ENCODE measurements at places on chromosomes 5 and 9. TPM values are rescaled to one million over a fixed set of nuclear protein-coding genes. Genes with fewer than 3 reads are reported as not detected.

GRCh38 chr5:94793113-94793815 lies 174.8 kb downstream of the SLF1 start:
- peak overlapping the region; percentile 61 for H3K4me3 ChIP-seq
- peaks cover 10% of the 10 kb centered on the region for H3K36me3 ChIP-seq
- H3K27ac ChIP-seq = peak overlapping the region; percentile 93

The C5orf52 gene
- total RNA-seq = not detected

GRCh38 chr5:97400537-97400936 lies 217.5 kb upstream of the RIOK2 start:
- no peaks in the 10 kb centered on the region for H3K36me3 ChIP-seq
- H3K27me3 ChIP-seq = no peaks in the 10 kb centered on the region
- DNase-seq = no peak
- no peak overlapping the region for H3K4me3 ChIP-seq

- H3K4me1 ChIP-seq = peaks cover 15% of the 10 kb centered on the region
- no peak for DNase-seq
- H3K36me3 ChIP-seq = no peaks in the 10 kb centered on the region
- peak overlapping the region; percentile 61 for H3K4me3 ChIP-seq
Observed at GRCh38 chr9:128203707-128204551, 750 bp downstream of the DNM1 start.

- DNase-seq = no peak
- H3K27ac ChIP-seq = peak overlapping the region; percentile 6
- H3K27me3 ChIP-seq = peaks cover 8% of the 10 kb centered on the region
- no peak overlapping the region for H3K4me3 ChIP-seq
- peaks cover 9% of the 10 kb centered on the region for H3K4me1 ChIP-seq
Observed at GRCh38 chr9:99491408-99492158, 269.5 kb downstream of the SEC61B start.

The CATSPER3 gene
- total RNA-seq = 0.34 TPM

DNA sequence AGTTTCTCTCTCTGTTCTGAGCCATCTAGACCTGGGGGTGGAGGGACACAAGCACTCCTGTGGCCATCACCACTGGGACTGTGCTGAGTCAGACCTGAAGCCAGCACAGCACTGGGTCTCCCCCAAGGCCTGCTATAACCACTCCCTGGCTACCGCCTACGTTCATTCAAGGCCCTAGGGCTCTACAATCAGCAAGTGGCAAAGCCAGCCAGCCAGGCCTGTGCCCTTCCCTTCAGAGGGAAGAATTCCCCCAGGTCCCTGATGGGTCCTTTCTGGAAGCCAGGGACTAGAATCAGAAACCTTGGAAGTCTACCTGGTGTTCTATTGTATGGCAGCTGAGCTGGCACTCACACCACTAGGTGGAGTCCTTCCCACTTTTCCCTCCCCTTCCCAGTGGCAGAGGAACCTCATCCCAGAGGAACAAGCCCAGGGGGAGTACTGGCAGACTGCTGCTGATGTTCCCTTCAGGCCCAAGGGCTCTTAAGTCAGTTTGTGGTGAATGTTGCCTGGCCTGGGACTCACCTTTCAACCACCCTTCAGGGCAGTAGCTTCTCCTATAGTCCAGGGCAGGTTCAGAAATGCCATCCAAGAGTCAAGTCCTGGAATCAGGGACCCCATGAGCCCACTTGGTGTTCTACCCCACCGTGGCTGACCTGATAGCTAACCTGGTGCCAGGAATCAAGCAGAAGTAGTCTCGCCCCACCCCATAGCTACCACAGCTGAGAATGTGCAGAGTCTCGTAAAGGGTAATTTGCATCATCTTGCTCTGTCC lies 20.0 kb downstream of the JMY start:
- H3K27ac ChIP-seq = no peak overlapping the region
- no peaks in the 10 kb centered on the region for H3K27me3 ChIP-seq
- peaks cover 6% of the 10 kb centered on the region for H3K4me1 ChIP-seq
- no peaks in the 10 kb centered on the region for H3K36me3 ChIP-seq
- no peak overlapping the region for H3K4me3 ChIP-seq

The HABP4 gene
- 14.4 TPM for total RNA-seq

DNA sequence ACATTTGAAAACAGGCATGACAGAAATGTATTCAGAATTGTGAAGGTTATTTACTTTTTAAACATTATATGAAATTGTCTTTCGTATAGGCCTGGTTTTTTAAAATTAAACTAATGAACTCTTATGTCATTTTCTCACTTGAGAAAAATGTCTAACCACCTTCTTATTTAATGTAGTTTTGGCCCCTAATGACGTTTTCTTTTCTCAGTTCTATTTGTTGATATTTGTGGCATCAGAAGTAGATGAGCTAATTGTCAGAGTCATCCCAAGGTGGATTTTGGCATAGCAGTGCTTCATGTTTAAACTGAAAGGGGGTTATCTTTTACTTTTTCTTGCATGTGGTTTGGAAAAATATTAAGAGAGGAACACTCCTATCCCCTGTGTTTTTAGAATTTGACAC lies 28.2 kb downstream of the TGFBR1 start:
- no peak overlapping the region for H3K27ac ChIP-seq
- peaks cover 53% of the 10 kb centered on the region for H3K4me1 ChIP-seq
- no peaks in the 10 kb centered on the region for H3K27me3 ChIP-seq
- H3K4me3 ChIP-seq = no peak overlapping the region
- peaks cover 56% of the 10 kb centered on the region for H3K36me3 ChIP-seq

The LEAP2 gene
- 4.4 TPM for total RNA-seq

The IL3 gene
- total RNA-seq = 140 TPM

The PTPN3 gene
- 9.4 TPM for total RNA-seq

DNA sequence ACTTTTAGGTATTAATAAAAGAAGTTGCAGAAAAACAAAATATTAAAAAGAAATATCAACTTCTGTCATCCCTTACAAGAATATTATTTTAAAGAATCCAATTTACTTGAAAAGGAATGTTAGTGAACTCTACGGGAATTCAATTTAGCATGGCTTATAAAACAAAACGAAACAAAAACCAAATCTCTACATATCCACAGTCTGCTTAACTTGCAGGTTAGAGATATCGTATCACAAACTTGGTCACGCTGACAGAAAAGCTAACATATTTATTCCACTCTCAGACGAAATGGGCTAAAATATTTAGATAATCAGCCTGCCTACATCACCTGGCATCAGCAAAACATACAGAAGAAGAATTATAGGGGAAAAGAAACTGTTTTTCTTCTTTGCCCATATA lies 92.7 kb downstream of the MPDZ start:
- no peak for DNase-seq
- no peaks in the 10 kb centered on the region for H3K4me1 ChIP-seq
- H3K27ac ChIP-seq = no peak overlapping the region
- H3K4me3 ChIP-seq = no peak overlapping the region

DNA sequence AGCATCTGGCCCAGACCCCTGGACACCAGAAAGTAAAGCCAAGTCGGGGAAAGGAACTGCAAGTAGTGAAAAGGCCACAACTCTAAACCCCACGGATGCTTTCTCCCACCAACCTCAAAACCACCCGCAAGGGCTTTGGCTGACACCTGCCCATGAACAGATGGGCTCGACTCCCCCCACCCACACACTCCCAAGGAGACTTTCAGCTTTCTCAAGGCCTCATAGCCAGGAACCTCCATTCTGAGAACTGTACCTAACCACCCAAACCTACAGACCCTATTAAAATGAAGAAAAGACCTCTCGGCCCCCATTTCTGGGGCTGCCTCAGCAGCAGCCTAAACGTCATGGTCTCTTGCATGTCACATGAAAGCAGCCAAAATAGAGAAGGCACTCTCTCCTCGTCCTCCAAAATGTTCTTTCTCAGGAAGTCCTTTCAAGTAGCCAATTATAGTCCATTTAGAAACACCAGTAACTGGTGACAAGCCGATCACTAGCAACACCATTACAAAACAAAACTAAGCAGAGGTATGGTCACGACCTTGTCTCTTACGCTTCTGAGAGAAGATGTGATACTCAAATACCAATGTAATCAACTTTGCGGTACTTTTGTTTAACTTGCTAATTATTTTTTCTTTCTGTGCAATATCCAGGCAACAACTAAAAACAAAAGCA lies 2.9 kb downstream of the B4GALT1 start:
- DNase-seq = no peak
- peak overlapping the region; percentile 79 for H3K4me3 ChIP-seq
- H3K36me3 ChIP-seq = peaks cover 18% of the 10 kb centered on the region
- no peaks in the 10 kb centered on the region for H3K27me3 ChIP-seq

- no peak for DNase-seq
- H3K4me1 ChIP-seq = no peaks in the 10 kb centered on the region
- no peaks in the 10 kb centered on the region for H3K27me3 ChIP-seq
- H3K27ac ChIP-seq = no peak overlapping the region
- H3K4me3 ChIP-seq = no peak overlapping the region
Observed at GRCh38 chr9:25003686-25004085, 458.0 kb upstream of the IZUMO3 start.

DNA sequence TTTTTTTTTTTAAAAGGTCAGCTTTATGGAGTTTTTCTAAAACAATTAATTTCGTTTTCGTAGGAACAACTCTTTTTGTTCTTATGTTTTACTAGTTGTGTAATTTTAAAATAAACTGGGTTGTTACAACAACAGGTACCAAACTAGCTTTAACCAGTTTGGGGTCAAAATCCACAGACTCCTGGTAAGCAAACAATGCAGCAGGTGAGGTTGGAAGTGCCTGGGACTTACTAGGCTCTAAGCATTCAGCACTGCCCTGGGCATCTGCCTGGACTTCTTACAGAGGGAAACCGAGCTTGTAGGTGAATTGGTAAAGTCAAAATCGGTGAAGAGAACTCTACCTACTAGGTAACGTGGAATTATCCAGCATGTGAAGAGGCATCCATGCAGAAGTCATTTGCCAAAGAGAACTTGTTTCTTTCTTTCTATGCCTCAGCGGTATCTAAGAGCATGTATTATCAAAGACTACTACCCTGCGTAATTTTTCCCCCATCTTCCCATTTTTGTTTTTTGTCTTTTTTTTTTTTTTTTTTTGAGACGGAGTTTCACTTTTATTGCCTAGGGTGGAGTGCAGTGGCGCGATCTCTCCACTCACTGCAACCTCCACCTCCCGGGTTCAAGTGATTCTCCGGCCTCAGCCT lies 145.4 kb downstream of the KCTD16 start:
- H3K27ac ChIP-seq = no peak overlapping the region
- DNase-seq = no peak
- H3K36me3 ChIP-seq = no peaks in the 10 kb centered on the region
- no peaks in the 10 kb centered on the region for H3K27me3 ChIP-seq
- H3K4me1 ChIP-seq = no peaks in the 10 kb centered on the region

GRCh38 chr5:123371575-123372179 lies 51.5 kb downstream of the CEP120 start:
- no peaks in the 10 kb centered on the region for H3K27me3 ChIP-seq
- no peak for DNase-seq
- H3K4me1 ChIP-seq = no peaks in the 10 kb centered on the region
- peaks cover 47% of the 10 kb centered on the region for H3K36me3 ChIP-seq
- H3K4me3 ChIP-seq = no peak overlapping the region

DNA sequence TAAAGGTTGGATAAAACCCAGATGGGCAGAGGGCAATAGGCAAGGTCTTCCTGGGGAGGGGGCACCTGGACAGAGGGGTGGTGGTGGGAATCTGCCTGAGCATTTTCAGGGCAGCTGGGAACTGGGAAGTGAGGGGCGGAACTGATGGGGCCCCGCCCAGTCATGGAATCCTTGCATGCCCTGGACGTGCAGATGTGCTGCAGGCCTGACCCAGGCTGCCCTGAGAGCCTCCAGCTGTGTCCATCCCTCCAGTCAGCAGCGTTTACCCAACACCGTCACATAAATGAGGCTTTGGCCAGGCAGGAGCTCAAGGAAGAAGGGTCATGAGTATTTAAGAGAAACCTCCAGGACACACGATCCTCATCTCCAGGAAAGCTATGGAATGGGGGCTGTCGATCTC lies 70.3 kb downstream of the DAB2IP start:
- DNase-seq = no peak
- H3K4me1 ChIP-seq = no peaks in the 10 kb centered on the region
- H3K27me3 ChIP-seq = peaks cover 3% of the 10 kb centered on the region
- no peak overlapping the region for H3K27ac ChIP-seq

The CA9 gene
- total RNA-seq = 0.89 TPM

The RORB gene
- 0.02 TPM for total RNA-seq

DNA sequence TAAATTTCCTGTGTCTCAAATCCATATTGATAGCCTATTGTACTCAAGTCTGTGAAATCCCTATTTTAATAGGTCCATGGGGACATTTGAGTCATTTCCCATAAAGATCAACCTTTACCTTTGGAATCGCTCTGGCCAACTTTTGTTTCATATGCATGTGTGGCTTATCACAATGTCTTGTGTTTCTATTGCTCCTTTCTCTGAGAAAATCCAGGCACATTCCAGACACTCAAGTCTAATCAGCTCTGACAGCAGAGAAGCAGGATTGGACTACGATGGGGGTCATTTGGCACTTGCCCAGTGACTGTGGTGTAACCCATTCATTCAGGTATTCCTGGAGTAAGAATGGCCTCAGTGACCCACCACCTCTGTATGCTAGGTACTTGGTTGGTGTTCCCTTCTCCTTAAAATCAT lies 48.4 kb downstream of the ACTBL2 start:
- H3K4me1 ChIP-seq = peaks cover 1% of the 10 kb centered on the region
- no peak for DNase-seq
- no peak overlapping the region for H3K27ac ChIP-seq
- H3K4me3 ChIP-seq = no peak overlapping the region
- no peaks in the 10 kb centered on the region for H3K36me3 ChIP-seq

DNA sequence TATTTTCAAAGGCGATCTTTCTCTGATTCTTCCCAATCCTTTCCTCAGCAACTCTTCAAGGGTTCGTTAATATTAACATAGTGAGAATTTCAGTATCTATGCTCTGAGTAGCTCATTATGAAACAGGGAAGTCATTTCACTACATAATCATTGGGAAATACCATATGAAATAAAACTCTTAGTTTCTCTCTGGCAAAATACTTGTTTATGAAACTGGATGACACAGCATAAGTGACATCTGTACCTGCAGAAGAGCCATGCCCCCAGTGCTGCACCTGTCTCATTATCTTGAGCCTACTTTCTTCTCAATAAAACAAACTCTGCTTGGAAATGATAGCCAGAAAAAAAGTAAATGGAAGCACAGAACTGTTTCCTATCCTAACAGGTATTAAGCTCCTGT lies 33.8 kb upstream of the OTULIN start:
- H3K4me1 ChIP-seq = no peaks in the 10 kb centered on the region
- no peaks in the 10 kb centered on the region for H3K36me3 ChIP-seq
- no peak overlapping the region for H3K27ac ChIP-seq
- H3K27me3 ChIP-seq = no peaks in the 10 kb centered on the region

DNA sequence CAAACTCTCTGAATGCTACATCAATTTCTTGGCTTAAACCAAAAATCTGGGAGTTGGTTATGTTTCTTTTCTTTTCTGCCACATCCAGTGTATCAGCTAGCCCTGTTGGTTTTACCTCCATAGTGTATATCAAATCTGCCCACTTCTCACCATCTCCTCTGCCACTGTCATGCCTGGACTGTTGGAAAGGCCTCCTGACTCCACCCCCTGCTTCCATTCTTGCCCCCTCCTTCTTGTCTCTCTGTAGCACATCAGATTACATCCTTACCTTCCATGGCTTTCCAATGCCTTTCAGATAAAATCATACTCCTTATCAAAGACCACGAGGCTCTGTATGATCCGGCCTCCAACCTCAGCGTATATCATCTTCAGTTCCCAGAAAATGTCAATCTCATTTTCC lies 35.4 kb downstream of the STXBP1 start:
- no peak for DNase-seq
- no peaks in the 10 kb centered on the region for H3K4me1 ChIP-seq
- no peaks in the 10 kb centered on the region for H3K27me3 ChIP-seq
- no peak overlapping the region for H3K4me3 ChIP-seq
- no peaks in the 10 kb centered on the region for H3K36me3 ChIP-seq

All from activated T-helper 2 cell treated with anti-CD3 and anti-CD28 coated beads, Interferon-gamma antibody, Interleukin-2, Interleukin-4, amounts not matched to agents 10 μg/mL and 5 μg/mL and 100 μg/mL, durations not matched to agents 14 hours and 24 hours and 36 hours (primary cell).